Lung microvascular endothelial cell (primary cell): ENCODE measurements at places on chromosomes 3 and 15. TPM values are rescaled to one million over a fixed set of nuclear protein-coding genes. Genes with fewer than 3 reads are reported as not detected.

The DNAJA4 gene
- 1.1 and 1.6 TPM in 2 replicates for total RNA-seq

- DNase-seq, result no peak
Observed at GRCh38 chr3:14169871-14170270, 8.5 kb downstream of the XPC start.

GRCh38 chr15:48510976-48511375 is 134.5 kb downstream of the FBN1 start:
- DNase-seq, result peak; percentile 45

DNA sequence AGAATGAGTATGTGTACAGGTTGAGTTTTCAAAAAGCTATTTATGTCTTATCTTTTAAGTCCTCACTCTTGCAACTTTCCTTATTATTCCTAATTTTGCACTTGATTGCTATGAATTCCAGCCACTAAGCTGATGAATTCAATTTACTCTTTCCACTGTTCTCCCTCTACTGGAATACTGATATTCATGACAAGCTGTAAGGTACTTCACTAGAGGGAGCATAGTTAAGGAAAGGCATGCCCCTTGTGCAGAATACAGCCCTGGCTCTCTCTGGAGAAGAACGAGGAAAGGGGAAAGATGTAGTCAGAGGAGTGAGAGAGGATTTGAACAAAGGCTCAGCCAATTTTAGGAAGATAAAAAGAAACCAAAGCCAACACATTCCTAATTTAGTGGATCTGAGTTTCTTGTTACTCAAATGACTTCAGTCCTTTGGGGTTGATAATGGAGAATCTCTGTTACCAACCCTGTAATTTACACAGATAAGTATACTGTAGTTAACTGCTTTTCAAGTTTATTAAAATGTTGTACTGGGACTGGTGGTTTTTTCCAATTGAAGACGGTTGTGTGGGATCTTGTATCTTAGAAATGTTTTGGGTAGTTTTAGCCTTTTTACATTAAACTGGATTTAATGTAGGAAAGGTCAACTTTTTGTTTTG is 4.0 kb downstream of the SCAANT1 start:
- peak; percentile 19 for DNase-seq

DNA sequence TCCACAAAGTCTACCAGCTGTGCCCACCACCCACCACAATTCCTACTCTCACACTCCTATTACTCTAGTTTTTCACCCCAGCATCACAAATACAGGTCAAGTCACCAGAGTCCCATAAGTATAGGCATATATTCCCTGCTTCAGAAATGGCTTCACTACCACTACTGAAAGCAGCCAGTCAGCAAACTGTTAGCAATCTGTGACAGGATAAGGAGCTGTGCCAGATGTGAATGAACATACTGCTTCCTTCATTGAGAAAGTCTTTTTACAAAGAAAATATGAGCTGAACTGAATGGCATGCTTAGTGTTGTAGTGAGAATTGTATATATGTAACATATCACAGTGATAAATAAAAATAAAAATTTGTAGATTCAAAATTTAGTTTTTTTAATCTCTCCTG is 76.8 kb downstream of the C3orf85 start:
- no peak for DNase-seq

DNA sequence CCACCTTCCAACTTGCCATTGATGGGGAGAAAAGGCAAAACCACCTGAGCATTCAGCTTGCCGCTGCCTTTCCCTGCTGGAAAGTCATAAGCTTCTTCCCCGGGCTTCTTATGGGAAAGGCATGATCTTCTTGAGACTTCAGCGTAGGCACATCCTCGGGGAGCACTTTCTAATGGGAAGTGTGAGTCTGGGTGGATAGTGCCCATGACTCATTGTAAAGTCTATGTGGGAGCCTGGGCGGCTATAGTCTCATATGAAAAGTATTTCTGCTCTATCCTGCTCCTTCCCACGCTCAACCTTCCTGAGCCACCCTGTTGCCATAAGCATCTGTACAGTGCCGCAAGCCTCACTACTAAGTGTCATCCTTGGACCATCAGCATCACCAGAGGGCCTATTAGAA is 309.9 kb upstream of the THBS1 start:
- peak; percentile 31 for DNase-seq

DNA sequence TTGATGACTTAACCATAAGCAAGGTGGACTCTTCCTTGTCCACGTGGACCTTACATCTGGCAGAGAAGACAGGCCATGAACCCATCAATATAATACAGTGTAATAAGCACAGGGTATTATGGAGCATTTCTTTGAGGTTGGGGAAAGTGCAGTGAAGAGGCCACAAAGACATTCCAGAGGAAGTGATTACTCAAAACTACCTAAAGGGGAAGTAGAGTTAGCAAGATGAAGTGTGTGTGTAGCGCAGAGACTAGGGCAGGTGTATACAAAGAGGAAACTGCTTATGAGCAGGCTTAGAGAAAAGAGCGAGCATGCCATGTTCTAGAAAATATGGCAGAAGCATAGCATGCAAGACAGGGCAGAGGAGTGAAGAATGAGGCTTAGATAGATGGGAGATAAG is 17.9 kb downstream of the CP start:
- peak; percentile 19 for DNase-seq

GRCh38 chr3:113211330-113212149 is at the start of gene BOC:
Gene BOC, plus strand, starts transcription at chr3:113211557. Its CDS starts 38,246 bp downstream, at chr3:113249803.
- peak; percentile 10 for DNase-seq

The TSEN2 gene
- total RNA-seq, result 5.4 and 8.7 TPM in 2 replicates

The UROC1 gene
- total RNA-seq, result not detected in 2 replicates

GRCh38 chr3:136021803-136022202 is 56.3 kb downstream of the PPP2R3A start:
- no peak for DNase-seq

The ACSBG1 gene
- total RNA-seq, result not detected in 2 replicates

- no peak for DNase-seq
Observed at GRCh38 chr3:12879191-12879815, 37.9 kb upstream of the RPL32 start.

DNA sequence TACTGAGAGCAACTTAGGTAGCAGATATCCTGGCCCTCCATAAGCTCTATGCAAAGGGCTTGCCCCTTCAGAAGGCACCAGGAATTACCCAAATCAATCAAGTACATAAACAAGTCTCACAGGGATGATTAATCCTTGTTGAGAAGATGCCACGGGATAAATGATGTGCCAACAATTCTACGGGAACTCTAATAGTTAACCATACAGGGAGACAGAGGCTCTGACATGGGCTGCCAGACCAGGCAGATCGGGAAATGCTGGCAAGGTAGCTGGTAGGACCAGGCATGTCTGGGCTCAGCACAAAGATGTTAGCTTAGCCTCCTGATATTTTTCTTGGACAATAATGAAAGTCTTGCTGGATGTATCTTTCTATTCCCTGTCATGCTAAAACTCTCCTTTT is 249.3 kb upstream of the THBS1 start:
- DNase-seq, result no peak

DNA sequence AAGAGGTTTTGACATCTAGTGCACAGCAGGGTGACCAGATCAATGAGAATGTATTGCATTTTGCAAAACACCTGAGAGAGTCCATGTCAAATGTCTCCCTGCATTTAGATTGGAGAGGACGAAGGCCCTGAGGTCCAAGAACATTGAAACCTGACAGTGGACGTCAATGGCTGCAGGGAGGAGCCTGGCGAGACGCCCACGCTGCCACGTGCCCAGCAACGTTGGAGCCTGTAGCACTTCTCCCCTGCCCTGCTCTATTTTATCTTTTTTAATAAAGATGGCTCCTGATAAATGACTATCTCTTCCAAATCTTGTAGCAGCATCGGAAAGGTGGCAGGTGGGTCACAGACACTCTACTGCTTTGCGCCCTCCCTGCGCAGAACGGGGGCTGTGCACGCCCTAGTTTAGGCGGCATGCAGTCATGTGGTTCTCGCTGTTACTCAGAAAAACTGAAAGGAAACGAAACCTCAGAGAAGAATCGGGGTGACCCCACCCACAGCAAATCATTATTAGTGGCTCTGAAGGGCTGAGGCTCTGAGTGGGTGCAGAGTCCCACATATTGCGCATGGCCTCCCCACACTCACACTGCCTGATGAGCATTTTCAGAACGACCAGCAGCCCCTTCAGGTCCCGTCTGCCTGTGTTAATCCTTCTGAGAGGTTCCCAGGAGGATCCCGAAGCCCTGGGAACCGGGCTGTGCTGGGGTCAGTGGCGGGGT is 62.5 kb upstream of the TAMM41 start:
- DNase-seq, result no peak

- no peak for DNase-seq
Observed at GRCh38 chr15:75362642-75363249, 5.7 kb downstream of the MAN2C1 start.

The CHRM5 gene
- total RNA-seq, result 0.20 and 0.22 TPM in 2 replicates

DNA sequence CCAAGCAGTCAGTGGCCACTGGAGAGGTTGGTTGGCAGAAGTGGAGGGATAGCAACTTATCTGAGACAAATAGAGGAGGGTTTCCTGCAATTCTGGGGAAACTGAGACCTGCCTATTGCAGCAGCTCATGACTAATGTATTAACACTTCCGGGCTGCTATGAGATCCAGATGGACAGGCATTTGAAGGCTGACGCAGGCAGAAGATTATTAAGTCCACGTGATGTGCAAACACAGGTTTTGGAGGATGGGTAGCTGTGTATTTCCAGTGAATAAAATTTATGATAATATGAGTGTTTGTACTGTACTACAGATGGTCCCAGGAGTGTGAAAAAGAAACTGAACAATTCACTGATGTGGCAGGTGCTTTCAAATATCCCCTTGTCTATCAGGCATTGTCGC is 28.5 kb upstream of the CFAP161 start:
- DNase-seq, result peak; percentile 59

GRCh38 chr15:57607570-57608000 is 15.9 kb downstream of the MYZAP start:
- peak; percentile 73 for DNase-seq

- DNase-seq, result no peak
Observed at GRCh38 chr3:142787719-142788118, 63.9 kb downstream of the TRPC1 start.

The MOBP gene
- under 0.01 TPM in 1 of 2 replicates, not detected in the other for total RNA-seq

GRCh38 chr3:69855436-69856162 is 116.3 kb downstream of the MITF start:
- peak; percentile 87 for DNase-seq

GRCh38 chr3:33919312-33920120 is 121.1 kb downstream of the PDCD6IP start:
- DNase-seq, result no peak

- peak; percentile 26 for DNase-seq
Observed at GRCh38 chr15:83304861-83305703, 20.6 kb upstream of the BNC1 start.

DNA sequence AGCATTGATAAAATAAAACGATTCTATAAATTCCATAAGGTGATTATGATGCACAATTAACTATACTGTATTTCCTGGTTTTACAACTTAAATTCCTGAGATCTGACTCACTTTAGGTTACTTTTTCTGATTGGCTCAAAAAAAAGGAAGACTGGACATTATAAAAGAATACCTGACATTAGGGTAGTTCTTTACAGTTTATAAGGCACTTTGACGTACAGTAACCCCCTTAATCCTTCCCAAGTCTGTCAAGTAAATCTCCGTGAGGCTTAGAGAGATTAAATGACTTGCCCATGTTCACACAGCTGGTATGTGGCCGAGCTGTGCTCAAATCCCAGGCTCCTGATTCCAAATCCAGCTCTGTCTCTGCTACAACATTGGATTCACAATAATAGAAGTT is 1.0 kb upstream of the SLTM start:
- DNase-seq, result no peak

GRCh38 chr15:73941044-73941443 is 14.8 kb downstream of the LOXL1 start:
- peak; percentile 31 for DNase-seq

DNA sequence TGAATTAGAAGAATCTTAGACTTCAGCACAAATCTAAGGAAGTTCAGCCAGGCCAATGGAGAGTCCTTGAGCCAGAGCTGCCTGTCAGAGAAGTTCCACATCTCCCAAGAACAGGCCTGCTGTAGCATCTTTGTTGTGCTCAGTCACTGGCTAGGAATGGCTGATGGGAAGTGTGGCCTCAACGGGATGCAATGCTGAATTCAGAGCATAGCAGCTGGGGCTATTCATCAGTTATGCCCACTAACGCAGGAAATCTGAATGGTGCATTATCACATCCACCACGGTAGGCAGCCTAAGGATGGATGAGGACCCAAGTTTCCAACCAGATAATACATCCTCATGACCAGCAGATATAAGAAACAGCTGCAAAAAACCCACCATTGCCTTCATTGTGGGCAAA is 3.2 kb upstream of the EIF1B start:
- DNase-seq, result no peak

DNA sequence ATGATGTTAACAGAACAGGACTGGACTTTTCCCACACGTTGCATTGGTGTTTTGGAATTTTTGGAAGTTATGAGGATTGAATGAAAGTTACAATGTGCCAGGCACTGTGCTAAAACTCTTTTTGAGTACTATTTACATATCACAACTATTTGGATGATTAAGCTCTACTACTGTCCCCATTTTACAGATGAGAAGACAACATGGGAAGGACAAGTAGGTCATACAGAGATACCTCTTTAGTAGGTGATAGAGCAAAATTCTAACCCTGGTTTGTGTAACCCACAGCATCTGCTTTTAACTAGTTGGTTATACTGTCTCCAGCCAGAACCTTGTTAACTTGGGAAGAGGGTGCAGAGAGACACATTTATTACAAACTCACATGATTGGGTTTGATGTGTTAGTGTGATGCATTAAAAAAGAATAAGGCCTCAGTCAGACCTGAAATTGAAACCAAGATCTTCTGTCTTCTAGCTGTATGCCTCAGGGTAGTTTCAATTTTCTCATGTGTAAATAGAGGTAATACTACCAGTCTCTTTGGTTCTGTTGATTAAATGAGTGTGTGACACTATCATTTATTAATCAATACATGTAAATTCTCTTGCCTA is 1.4 kb downstream of the NDUFB4 start:
- no peak for DNase-seq

DNA sequence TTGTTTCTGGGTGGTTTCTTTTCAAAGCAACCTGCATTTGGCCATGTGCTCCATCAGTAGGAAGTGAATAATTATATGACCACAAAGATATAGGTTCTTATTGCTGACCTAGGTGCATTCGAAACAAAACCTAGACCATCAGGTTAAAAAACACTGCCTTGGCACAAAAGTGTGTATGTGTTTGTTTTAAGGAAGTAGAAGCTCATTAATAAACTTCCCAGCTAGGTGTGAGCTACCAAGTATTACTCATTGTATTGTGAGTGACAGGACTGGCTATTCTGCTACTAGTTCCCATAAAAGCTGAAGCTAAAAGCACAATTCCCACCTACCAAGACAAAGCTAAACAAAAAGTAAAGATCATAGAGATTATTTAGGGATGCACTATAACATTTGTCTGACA is 168.2 kb downstream of the TP63 start:
- DNase-seq, result peak; percentile 30

The GOLGA8G gene
- total RNA-seq, result not detected in 2 replicates

The MINAR1 gene
- total RNA-seq, result 0.44 and 0.60 TPM in 2 replicates

The PRTG gene
- total RNA-seq, result 0.40 and 1.7 TPM in 2 replicates

DNA sequence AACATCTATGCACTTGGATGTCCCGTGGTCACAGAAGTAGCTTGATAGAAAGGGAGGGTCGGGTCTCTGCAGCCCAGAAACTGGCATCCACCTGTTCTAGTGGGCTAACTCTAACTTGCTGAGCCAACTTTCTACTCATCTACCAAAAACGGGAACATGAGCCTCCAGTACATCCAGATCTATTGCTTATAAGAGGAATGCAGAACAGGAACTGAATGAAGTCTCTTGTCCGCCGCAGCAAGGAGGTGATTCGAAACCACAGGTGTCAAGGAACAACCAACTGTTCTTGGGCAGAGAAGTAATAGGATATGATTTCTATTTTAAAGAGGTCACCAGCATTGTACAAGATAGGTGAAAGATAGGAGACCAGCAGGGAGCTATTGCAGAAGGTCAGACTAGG is 17.9 kb downstream of the TERC start:
- DNase-seq, result no peak

The ADAMTS17 gene
- 0.22 and 0.40 TPM in 2 replicates for total RNA-seq

The NOP10 gene
- 131 and 263 TPM in 2 replicates for total RNA-seq

The CYP11A1 gene
- not detected in 2 replicates for total RNA-seq

The CCRL2 gene
- 0.40 and 2.6 TPM in 2 replicates for total RNA-seq
